ENCODE measurements at places on chromosomes 16 and 17.

DNA sequence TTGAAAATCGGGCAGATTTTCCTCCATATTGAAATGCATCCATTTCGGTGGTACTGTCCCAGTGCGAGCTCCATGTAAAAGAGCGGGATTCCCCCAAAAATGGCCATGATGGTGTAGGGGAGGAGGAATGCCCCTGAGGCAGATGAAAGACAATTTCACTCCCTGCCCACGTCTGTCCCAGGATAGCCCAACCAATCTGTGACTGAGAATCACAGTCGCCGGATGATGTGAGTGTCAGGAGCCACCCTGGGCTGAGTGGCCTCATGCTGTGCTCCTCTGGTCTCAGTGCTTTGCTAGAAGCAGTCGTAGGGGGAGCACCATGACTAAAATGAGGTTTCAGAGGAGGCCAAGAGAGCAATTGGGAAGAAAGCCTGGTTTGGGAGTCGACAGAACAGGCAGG lies 16.7 kb downstream of the SLC6A4 start:
- no peak for DNase-seq

DNA sequence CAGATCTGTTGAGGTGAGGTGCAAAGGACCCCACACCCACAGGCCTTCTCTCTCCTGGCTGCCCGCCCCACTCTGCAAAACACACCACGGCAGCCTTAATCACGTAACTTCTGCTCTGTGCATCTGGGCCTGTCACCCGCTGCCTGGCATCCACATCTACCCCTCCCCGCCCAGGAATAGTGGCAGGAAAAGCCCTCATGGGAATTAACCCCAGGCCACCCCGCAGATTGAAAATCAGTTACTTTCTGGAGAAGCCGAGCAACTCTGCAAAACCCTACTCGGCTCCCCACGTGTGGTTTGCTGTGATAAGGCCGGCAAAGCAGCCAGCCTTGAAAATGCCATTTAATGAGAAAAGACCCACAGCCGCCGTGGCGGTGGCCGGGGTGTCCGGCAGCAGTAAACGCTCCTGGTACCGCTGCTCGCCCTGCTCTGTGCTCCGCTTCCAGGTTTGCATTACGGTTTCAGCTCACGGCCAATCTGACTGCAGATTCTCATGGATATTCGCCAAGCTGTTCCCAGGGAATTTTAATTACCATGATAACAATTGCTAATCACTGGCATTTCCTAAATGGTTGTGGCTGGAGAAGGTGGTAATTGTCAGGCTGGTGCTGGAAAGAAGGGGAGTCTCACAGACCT lies 78.0 kb upstream of the DOC2B start:
- no peak for DNase-seq

GRCh38 chr16:23351360-23351759 lies 49.3 kb downstream of the SCNN1B start:
- DNase-seq = no peak

- no peak for DNase-seq
These were observed 30.7 kb upstream of the POLR3E start for GRCh38 chr16:22266546-22266945.

DNA sequence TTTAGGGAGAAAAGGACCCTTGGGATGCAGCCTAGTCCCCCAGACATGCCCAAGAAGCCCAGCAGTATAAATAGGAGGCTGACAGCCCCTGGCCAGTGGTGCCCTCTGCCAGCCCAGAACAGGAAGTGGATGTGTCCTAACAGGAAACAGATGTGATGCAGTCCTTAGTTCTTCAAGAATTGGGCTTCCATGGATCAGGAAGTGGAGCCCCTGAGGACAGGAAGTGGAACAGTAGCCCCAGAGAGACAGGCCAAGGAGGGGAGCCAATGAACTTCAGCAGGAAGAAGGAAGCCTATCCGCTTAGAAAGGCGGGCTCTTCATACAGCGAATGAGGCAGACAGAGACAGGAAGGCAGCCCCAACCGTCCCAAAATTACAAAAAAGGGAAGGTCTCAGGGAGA lies 7.2 kb downstream of the CTF1 start:
- DNase-seq = no peak

GRCh38 chr17:867896-868489 lies 85.8 kb downstream of the MRM3 start:
- DNase-seq = no peak

Measured in stimulated activated CD8-positive, alpha-beta memory T cell treated with anti-CD3 and anti-CD28 coated beads, Interleukin-7, amount 100 ng/mL, for 24 hours (primary cell).